ENCODE measurements at places on chromosomes 4 and X.

DNA sequence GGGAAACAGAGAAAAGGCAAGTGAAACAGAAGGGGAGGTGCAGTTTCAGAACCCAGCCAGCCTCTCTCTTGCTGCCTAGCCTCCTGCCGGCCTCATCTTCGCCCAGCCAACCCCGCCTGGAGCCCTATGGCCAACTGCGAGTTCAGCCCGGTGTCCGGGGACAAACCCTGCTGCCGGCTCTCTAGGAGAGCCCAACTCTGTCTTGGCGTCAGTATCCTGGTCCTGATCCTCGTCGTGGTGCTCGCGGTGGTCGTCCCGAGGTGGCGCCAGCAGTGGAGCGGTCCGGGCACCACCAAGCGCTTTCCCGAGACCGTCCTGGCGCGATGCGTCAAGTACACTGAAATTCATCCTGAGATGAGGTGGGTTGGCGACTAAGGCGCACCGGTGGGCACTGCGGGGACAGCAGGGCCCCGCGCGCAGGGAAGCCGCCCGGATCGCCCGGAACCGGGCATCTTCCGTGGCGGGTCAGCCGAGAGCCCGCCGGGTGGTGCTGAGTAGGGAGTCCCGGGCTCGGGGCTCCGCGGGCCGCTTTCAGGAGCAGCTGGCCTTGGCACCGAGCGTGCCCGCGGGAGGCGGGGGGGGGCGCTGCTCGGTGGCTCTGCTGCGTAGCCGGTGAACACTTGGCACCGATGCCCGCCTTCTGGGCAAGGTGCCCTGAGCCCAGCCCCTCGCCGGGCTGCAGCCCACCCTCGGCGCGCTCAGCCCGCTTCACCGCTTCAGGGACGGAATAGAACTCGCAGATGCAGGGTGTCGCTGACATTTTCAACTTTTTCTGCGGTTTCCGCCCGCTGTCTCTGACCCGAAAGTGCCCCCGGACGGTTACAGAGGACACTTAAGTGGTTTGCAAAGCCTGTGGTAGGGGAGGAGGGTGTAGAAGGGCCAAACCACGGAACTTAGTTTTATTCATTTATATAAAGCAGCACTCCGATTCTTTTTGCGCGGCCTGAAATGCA lies at the start of gene CD38:
Gene CD38 (plus strand): TSS at position 40 of the 953 bp plus-strand sequence. CDS start 87 bp downstream, at position 127.
- DNase-seq: peak; percentile 30

- DNase-seq: no peak
These were observed 28.1 kb upstream of the TXK start for GRCh38 chr4:48162162-48162561.

DNA sequence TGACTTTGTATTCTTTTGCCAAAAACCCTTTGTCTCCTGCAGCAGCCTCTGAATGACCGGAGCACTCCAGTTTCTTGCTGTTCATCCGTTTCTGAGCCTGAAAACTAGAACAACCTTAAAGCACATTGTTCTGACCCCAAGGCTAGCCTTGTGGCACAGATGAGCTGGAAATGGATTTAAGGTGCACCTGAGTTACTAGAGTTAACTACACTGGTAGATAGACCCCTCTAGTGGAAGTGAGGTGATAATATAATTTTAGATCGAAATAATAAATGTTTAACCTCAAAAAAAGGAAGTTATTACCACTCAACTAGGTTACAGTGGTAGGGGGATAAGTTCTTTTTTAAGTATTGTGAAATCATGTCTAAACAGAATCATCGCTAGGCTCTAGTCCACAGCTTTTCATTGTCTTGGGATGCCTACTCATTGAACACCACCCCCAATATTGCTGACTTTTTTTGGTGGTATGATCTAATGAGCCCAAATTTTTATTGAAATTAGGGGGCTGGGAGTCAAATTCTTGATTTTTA lies 2.7 kb downstream of the PLS3 start:
- no peak for DNase-seq

- DNase-seq: no peak
These were observed 70.1 kb downstream of the PJA1 start for GRCh38 chrX:69094977-69095669.

GRCh38 chr4:86294883-86295282 lies 65.0 kb downstream of the MAPK10 start:
- DNase-seq: no peak

Data from hippocampal formation (tissue), 2 donors.